ENCODE measurements at places on chromosomes 16 and 17.

GRCh38 chr16:24046442-24046841 is 209.7 kb upstream of the CACNG3 start:
- peak; percentile 65 for DNase-seq

DNA sequence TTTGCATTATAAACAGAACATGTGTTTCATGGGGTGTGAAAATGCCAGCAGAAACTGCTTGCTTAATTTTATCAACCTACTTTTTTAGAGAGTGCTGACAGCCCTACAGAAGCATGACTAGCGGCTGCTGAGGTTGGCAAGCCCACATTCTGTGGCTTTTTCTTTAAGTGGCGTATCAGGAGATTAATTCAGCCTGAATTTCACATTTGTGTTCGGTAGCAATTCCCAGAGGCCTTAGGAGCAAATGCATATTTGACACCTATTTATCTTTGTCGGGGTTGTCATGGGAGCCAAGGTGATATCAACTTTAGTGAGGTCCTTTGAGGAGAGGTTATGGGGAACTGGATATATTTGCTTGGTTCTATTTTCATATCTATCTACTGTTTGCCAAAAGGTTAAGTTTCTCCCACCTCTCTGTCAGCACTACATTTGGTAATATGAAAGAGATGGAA is 140.9 kb downstream of the KCNJ2 start:
- no peak for DNase-seq

GRCh38 chr17:44314869-44315661 is 6.7 kb downstream of the RUNDC3A start:
- DNase-seq, result no peak

DNA sequence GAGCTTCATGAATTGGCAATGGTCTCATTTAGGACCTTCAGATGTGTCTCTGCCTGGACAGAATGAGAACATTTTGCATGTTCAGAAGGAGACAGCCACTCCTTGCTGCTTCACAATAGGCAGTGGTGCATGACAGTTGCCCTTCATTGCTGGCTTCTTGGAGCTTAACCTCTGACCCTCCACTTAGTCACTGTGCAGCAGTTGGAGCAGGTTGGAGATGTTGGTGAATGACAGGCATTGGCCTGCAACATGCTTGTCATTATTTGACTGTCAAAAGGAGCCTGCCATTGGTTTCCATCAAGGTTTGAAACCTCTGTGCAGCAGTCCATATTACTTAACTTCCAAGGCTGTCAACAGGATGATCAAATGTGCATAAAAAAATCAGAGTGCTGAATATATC is 22.7 kb downstream of the FTO start:
- DNase-seq, result no peak

DNA sequence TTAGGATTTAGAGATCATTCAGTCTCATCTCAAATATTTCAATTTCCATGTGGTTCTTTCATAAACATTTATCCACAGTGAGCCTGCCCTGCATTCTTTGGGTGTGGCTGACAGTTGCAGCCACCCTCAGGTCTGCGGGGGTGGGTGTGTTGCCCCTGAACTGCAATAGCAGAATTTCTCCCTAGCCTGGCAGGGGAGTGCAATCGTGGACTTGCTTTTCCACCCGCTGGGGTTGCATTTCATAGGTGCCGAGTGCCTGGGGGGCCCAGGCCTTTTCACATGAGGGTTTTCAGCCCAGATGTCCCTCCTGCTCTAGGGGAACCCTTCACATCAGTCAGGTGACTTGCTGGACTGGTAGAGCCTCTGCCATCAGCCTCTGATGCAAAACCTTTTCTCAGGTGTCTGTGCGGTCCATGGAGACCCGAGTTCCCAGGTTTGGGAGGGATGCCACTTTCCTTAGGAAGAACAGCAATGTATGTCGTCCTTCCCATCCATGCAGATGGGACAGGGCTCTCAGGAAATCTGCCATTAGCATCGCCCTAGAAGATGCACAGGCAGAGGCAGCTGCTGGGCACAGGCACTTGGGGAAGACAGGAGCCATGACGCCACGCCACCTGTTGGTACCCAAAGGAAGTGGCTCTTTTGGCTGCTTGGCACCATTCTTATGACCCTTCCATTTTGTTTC is 2.4 kb upstream of the USP36 start:
- DNase-seq, result peak; percentile 63

GRCh38 chr17:9763643-9764042 is 27.7 kb downstream of the DHRS7C start:
- DNase-seq, result no peak

DNA sequence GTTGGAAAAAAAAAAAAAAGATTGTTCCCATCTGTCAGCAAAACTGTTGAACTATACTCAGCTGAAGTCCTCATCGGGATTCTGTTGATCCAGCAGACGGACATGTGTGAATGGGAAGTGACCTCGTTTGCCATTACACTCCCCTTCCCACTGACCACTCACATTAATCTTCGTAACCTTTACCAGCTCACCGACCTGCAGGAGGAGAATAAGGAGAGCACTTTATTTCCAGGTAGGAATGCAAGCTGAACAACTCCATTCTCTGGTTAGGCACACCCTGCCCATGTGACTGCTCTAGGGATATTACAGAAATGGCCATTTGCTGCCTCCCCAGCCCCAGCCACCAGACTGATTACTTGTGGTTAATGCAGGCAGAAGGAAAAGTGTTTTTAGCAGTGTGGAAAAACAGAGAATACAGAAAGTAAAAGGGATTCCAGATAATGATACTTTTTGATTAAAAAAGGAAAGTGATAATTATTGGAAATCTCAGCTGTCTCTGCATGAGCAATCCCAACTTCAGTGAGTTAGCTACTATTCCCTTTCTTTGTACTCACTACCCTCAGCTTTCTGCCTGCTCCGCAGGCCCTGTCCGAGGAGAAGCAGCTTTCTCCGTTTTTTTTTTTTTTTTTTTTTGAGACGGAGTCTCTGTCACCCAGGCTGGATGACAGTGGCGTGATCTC is 23.6 kb upstream of the YWHAE start:
- DNase-seq, result peak; percentile 28

DNA sequence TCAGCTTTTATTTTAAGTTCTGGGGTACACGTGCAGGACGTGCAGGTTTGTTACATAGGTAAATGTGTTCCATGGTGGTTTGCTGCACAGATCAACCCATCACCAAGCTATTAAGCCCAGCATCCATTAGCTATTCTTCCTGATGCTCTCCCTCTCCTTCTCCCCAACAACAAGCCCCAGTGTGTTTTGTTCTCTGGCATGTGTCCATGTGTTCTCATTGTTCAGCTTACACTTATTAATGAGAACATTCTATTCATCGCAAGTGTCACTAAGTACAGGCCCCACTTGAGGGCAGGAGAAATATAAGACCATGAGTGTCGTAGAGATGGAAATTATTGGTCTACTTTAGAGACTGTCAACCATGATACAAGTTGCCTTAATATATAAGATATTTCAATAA is 615.1 kb downstream of the CDH8 start:
- no peak for DNase-seq

- no peak for DNase-seq
These were observed 13.9 kb upstream of the TMC7 start for GRCh38 chr16:18969855-18970240.

DNA sequence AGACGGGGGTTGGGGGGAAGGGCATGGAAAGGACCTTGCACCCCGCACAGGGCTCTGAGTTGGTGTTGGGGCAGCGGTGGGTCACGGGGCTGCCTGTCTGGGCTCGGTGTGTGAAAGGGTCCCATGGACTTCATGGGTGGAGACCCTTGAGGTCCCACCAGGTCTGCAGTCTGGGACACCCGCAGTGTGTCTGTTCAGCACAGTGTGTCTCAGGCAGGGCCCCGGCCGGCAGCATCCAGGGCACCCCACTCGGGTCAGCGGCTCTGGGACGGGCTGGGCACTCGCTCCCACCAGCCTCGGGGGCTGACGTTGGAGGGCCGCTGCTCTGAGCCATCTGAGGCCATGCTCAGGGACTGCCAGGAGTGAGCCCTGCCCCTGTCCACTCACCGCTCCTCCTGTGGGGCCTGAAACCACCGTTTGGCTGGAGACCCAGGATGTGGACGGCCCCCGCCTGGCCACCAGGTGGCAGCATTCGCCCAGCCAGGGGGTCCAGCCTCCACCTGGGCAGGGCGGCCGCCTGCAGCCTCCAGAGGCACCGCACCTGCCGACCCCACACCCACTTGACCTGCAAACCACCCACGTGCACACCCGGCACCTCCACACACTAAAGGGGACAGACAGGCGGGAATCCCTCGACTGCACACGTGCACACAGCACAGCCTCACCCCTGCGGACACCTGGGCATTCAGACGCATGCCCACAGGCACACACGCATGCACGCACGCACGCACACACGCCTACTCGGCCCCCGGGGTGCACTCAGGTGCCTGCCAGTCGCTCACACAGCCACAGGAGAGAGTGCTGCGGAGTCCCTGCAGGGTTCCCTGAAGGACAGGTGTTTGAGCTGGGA is 10.1 kb upstream of the ZFPM1 start:
- peak; percentile 66 for DNase-seq

DNA sequence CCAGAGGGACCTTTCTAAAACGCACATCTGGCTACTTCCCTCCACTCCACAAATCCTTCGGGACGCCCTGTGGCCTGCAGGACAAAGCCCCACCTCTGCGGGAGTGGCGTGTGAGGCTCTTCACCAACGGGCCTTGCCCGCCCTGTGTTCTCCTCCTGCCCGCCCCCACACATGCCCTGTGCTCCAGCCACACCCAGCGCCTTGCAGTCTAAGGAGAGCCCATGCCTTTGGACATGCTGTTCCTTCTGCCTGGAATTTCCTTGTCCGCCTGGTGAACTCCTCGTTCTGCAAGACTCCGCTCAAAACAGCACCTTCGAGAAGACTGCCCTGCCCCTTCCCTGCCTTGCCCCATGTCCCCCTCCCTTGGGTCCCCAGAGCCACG is 7.4 kb downstream of the ELOB start:
- peak; percentile 5 for DNase-seq

DNA sequence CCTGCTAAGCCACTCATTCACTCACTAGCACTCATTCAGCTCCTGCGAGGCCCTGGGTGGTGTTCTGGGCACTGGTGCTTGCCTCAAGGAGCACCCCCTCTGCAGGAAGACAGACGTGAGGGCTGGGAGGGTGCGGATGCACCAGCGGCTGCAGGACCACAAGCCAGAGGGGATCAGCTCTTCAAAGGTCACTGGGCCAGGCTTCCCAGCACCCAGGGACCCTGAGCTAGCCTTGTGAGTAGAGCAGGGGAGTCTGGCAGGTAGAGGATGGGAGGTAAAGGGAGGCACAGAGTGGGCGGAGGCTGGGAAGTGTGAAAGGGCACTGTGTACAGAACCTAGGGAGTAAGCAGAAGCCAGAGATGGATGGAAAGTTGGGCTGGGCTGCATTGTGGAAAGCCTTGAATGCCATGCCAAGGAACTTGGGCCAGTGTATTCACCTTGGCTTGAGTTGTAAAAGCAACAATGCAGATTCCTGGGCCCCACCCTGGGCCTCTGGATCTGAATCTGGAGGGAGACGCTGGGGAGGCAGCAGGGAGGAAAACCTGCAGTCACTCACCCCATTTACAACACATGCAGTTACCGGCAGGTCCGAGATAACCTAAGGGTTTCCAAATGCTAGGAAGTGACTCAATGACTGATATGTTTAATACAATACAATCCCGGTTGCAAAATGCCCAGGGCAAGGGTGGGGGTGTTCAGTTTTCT is 1.7 kb downstream of the IL4R start:
- DNase-seq, result no peak

GRCh38 chr17:50424996-50425681 is 879 bp upstream of the ACSF2 start:
- DNase-seq, result no peak

- no peak for DNase-seq
These were observed 4.4 kb downstream of the DHRS7B start for GRCh38 chr17:21131137-21131536.

GRCh38 chr17:35879773-35880654 is at the start of gene CCL5:
Gene CCL5, minus strand, starts transcription at chr17:35880360.
- no peak for DNase-seq

GRCh38 chr17:71023249-71024030 is 854.1 kb downstream of the KCNJ2 start:
- DNase-seq, result peak; percentile 89

GRCh38 chr16:3651461-3652372 is 2.8 kb upstream of the DNASE1 start:
- no peak for DNase-seq

DNA sequence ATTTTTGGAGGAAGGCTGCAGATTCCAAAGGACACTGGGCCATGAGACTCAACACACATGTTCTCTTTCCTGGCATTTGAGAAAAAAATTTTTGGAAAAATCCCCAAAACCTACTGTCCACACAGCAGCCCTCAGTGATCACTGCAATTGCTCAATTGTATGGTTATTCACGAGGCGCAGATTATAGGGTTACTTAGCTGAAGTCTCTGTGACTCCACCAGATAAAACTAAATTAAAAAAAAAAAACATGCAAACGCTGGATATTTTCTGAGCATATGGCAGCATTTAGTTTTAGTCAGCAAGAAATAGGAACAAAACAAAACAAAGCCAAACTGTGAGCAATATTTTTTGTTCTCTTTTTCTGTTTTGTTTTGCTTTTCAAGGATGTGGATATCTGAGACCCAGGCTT is 83.8 kb upstream of the FAM20A start:
- DNase-seq, result no peak

GRCh38 chr16:1182316-1182671 is 29.4 kb downstream of the CACNA1H start:
- DNase-seq, result peak; percentile 90
